ENCODE measurements at places on chromosomes 7 and 10.

- no peak for DNase-seq
Measured at GRCh38 chr10:6119423-6119822, 30.6 kb downstream of the RBM17 start.

DNA sequence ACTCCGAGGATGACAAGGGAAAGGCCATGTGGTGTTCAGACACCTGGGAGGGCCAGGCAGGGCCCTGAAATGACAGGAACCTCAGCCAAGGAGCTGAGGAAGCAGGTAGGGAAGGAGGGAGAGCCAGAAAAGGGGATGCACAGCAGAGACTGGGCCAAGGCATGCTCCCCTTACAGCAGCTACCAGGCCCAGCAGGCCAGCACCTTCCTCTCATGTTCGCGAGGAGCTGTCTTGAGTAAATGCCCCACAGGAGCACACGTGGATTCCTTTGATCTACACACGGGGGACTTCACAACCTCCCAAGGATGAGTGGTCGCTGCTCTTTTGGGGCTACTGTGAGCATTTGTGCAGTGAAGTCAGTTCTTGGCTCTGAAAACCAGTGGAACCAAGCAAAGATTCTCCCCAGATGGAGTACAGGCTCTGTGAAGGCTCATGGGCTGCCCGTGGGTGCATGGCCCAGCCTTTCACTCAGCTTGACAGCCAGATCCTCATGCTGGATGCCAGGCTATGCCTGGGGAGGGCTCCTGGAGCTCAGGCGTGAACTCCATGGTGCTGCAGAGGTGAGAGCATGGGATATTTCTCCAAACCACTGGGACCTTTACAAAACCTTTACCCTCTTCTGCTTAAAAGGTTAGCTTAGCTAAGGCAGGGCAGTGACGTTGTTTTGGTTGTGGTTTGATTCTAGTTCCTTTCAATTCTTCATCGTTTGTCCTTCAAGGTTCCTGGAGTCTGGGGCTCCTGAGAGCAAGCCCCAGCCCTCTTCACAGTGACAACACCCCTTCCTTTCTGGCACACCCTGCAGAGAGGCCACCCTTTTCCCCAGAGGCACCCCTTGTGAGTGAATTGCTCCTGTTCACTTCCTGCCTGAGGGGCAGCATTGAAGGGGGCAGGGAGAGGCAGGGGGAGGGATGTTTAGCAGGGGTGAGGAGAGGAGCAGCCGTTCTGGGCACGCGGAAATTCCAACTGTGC, 74.2 kb upstream of the ZPBP start:
- DNase-seq, result no peak

GRCh38 chr7:43756368-43757072, 2.0 kb upstream of the BLVRA start:
- DNase-seq, result no peak

DNA sequence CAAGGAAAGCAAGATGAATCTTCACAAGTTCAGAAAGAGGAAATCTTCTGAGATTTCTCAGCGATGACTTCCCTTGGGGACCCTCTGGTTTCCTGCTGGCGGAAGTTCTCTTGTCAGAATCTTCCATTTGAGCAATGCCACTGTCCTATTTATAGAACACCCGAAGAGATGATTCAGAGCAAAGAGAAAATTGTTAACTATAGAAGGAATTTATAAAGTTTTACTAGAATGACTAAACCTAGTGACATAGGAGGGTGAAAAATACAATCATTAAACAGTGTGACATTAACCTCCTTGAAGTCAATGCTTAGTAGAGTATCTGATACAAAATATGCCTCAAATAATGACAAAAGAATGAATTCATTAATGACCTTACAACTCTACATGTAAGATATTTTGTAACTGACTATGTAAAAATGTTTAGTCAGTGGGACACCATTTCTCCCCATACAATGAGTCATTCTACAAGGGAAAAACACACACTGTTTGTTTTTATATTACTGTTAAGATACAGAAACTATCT, 206.5 kb upstream of the CNTNAP2 start:
- DNase-seq, result no peak

GRCh38 chr10:123555616-123556015, 110.5 kb upstream of the GPR26 start:
- no peak for DNase-seq

GRCh38 chr7:99196536-99197258, 11.2 kb downstream of the KPNA7 start:
- DNase-seq, result no peak

- no peak for DNase-seq
Measured at GRCh38 chr10:16518822-16519221, 2.9 kb downstream of the C1QL3 start.

DNA sequence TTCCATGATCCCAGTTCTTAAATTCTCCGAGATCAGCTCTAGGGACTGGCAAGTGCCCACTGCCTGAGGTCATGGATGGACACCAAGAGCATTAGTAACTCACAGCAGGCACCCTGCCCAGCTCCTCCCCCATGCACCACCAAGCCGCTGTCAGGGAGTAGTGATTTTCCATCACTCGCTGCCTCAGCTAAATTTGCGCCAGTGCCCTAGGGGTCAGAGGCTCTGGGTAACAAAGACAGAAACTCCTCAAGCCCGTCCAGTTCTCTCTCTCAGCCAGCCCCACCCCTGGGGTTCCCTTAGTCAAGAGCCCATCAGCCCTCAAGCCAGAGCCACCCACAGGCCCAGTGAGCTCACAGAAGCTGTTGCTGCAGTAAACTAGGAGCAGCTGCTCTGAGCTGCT, 30.0 kb downstream of the PAX2 start:
- DNase-seq, result peak; percentile 22

- peak; percentile 32 for DNase-seq
Measured at GRCh38 chr7:116672596-116673456, 830 bp downstream of the MET start.

DNA sequence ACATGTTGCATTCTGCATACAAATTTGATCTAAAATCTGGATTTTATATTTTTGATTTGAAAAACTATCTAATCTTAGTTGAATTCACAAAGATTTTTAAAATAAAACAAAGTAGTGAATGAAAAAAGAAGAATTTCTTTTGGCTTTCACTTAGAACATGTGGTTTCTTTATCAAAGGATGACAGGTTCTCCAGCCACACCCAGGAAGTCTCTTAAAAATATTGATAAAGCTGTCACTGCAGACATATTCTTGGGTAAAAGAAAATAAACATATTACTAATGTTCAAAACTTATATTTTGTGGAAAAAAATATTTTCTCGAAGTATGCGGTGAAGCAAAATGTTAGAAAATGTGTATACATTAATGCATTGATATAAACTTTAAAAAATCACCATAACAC, 44.3 kb downstream of the ARL4A start:
- no peak for DNase-seq

- no peak for DNase-seq
Measured at GRCh38 chr7:45627691-45628456, 53.7 kb downstream of the ADCY1 start.

DNA sequence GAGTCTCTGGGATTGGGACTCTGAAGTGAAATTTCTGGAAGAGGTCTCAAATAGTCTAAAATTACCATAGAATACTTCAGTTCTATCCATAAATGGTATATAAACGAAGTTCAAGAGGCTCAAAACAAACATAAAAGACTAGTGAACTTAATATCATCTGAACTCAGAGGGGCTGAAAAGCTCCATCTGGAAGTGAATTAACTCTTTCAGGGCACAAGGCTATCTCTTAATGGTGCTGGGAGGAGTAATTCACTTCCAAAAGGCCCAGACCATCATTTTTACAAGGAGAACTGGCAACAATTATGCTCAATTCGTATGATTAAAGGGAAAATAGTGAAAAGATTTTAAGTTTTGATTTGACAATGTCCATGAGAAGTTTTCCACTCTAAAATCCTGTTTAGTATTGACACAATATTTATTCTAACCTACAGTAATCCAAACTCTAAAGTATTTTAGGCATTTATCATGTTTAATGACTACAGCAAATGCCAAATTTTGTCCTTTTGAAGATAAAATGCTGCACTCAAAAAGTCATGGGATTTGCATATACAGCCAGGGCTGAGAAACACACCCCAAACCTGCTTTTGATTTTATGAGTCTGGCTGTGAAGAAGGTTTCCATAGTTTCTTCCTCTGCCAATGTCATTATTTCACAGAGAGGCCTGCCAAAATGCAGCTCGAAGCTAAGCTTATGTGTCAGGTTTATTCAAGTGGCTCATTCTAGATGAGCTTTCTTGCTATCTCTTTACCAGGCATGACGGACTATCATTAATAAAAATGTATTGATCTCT, 143.9 kb downstream of the HIBADH start:
- DNase-seq, result no peak
